ENCODE measurements at places on chromosomes 5 and 9.

DNA sequence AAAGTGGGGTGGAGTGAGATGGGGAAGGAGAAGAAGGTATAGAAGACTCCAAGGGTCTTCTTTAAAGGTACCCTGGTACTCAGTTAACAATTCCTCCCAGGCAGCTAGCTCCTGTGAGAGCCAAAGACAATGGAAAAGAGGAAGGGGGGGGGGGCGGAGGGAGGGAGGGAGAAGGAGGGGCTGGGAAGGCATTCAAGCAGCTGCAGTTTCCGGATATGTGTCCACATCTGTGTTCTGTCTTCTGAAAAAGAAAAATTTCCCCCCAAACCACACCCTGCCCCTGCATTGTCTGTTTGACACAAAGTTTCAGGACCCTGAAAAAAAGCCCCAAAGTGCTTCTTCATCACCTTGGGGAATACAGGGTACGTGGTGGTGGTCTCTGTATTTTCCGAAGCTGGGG, 11.1 kb downstream of the SPRY4 start:
- DNase-seq, result no peak

GRCh38 chr9:26524267-26524666, 368.3 kb downstream of the CAAP1 start:
- DNase-seq, result no peak

DNA sequence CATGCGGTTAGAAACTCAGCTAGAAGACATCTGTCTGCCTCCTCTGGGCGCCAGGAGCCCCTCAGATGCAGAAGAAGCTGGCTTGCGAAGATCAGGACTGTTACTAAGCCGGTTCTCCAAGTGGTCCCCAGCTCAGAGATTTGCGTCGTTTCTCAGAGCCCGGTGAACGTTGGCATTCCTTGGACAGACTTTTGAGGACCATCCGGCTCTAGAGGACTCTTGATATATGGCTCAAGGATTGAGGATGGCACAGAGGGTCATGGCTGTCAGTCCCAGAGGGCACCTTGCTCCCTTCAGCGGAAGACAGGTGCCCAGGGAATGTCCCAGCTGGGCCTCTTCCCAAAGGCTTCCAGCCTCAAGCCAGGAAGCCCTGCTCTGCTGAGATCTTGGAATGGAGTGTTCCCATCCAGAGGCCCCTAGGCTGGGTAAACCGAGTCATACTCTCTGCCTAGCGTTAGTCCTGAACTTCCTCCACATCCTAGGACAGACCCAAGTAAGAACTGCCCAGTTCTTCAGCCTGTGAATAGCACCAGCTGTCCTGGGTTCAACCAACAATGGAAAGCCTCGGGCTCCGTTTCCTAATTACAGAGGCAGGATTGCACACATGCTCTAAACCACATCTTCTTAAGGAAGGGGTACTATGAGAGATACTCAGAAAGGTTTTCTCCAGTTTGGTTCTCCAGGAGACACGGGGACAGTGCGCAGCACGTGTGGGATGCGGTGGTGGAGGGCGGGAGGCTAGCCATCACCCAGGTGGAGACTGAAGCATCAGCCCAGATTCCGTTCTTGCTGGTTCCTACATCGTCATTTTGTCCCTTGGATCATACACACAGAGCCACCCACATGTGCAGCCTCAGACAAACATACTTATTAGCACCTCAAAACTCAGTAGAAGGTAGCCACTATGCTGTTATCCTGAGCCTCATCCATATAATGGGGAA, 51.4 kb downstream of the ZNF354C start:
- DNase-seq, result no peak

GRCh38 chr5:15936505-15937245, 242.9 kb downstream of the MARCHF11 start:
- no peak for DNase-seq

GRCh38 chr5:116084287-116084691, 536 bp upstream of the COMMD10 start:
- no peak for DNase-seq

- DNase-seq, result no peak
Observed at GRCh38 chr9:103627731-103628130, 466.4 kb upstream of the SMC2 start.

GRCh38 chr5:163571744-163572143, 66.3 kb downstream of the MAT2B start:
- no peak for DNase-seq

DNA sequence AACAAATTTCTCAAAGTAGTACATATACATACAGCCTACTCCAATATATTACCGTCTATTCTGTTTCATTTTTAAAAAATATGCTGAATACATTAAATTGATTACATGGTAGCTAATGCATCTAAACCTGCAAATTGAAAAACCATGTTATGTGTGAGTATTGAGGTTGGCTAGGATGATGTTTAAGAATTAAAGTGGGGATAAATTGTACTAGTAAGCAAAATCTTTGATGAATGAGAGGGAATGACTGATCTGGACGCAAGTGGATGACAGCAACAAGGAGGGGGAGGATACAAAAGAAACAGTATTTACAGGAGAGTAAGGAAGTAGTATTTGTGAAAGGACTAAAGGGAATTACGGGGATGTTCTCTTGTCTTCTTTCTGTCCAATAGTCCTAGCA, 37.4 kb downstream of the RAD50 start:
- no peak for DNase-seq

DNA sequence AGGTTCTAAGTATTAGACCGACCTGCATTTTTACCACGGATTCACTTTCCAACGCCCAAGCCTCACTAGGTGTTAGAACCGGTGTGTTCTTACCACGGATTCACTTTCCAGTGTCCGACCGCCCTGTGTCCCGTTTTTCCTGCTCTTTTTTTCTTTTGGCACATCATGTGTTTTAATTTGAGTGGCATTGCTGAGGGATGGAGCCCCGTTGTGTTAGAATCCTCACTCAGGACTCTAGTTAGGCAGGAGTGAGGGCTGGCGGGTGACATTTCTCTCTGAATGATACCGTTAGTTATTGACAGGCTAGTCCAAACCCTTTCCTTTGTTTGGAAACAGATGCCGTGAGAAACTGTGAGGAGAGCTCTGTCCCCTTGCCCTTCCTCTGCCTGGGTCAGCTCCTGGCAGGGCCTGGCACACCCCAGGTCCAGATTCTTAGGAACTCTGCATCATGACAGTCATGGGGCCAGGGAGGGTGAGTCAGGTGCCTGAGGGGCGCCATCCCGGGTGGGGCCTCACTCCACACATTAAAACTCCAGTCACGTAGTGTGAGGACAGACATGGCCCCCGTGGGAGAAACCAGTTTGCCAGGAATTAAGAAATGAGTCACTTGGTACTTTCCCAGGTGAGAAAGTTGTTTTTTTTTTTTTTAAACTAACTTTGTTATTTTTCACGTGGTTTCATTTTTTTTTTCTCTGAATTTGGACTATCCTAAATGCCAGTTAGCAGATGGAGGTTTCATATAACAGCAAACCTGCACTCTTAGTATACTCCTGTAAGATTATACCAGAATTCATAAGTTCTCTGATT, 15.8 kb downstream of the EXOC3 start:
- DNase-seq, result no peak

DNA sequence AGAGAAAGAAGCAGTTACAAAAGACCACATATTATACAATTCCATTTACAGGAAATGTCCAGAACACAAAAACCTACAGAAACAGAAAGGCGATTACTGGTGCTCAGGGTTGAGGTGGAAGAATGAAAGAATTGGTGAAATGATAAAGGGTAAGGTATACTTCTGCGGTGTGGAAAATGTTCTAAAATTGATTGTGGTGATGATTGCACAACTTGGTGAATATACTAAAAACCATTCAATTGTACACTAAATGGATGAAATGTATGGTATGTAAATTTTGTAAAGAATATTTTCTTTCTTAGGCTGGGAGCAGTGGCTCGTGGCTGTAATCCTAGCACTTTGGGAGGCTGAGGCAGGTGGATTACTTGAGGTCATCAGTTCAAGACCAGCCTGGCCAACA, 72.3 kb downstream of the UBAP2 start:
- no peak for DNase-seq

DNA sequence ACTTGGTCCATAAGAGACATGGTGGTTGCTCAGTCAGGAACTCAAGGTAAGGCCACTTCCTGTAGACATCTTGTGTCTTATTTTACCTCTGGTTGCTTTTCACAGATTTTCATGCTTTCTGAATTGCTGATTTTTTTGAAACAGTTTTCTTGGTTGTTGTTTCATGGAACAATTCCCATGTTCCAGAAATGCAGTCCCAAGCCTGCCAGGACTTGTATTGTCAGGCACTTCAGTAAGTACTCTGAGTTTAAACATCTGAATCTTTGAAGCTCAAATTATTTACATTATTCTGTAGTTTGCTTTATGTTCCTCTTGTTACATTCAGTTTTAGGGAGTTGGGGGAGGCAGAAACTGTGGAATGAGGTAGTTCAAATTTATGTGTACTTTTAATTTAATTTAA, 290.2 kb downstream of the DMRT2 start:
- DNase-seq, result no peak

DNA sequence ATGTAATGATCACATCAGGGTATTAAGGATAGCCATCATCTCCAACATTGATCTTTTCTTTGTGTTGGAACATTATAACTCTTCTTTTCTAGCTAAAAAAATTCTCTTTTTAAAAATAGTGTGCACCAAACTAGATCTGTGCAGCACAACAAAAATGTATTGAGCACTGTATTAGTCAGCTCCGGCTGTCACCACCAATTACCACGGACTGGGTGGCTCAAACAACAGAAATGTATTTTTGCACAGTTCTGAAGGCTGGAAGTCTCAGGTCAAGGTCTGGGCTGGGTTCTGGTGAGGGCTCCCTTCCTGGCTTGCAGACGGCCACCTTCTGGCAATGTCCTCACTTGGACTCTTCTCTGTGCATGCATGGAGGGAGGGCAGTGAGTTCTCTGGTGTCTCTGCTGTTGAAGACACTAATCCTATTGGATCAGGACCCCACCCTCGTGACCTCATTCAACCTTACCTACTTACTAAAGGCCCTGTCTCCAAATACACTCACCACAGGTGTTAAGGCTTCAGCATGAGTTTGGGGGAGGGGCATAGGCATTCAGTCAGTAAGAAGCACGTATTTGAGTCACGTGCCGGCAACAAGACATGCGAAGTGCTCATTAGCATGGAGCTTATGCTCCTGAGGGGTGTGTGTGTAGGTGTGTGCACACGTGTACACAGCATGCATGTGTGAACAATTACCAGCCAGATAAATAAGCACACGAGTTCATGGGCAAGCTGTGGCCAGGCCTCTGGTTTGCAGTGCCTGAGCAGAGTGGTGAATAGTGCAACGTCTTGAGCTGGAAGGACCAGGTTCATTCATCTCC, 89.4 kb upstream of the SH3PXD2B start:
- DNase-seq, result no peak

- DNase-seq, result no peak
Observed at GRCh38 chr5:153629027-153629895, 138.8 kb downstream of the GRIA1 start.

DNA sequence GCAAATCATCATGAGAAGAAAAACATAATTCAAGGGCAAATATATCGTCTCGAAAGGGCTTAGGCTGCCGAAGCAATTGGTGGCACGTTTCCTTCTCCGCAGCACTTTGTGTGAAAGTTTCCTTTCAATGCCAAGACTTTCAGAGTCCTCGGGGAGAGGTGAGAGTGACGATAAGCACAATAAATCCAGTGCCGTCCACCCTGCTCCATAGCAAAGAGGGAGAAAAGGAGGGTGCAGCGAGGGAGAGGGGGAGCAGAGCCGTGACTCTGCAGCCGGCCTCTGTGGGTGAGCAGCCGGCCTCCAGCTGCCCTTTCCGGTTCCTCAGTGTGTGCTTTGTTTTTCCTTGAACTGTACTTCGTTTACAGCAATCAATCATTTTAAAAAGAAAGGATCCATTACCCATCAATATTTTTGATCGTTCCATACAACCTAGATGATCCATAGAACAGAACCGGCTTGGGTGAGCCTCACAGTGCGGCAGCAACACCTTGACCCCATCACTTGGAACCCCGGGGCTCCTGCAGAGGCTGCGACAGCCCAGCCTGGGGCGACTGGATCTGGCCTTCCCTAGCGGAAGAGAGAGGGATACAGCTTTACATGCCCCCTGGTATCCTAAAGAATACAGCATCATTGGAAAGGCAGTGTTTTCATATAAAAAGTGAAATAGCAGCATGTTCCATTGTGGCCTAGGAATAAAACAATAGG, 247.0 kb upstream of the IRX4 start:
- no peak for DNase-seq

DNA sequence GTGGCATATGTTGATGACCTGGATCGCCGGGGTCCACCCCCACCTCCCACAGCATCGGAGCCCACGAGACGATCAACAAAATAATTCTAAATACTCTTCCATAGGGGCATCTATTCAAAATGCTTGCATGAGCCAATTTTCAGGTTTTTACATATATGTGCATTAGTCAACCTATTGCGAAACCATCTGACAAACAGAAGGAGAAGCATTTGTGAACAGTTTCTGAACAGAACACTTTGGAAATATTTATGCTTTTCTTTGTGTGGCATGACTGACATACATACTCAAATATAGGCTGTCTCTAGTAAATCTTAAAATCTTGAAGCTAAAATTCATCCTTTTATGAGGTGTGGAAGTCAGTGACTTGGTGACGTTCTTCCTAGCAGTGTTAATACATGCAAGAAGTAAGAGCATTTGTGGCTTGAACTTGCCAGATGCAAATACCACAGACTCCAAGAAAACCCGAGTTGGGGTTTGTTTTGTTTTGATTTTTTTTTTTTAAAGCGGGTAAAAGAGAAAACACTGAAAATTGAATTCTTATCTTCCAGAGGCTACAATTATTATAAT, 5.3 kb downstream of the GPR151 start:
- DNase-seq, result no peak

DNA sequence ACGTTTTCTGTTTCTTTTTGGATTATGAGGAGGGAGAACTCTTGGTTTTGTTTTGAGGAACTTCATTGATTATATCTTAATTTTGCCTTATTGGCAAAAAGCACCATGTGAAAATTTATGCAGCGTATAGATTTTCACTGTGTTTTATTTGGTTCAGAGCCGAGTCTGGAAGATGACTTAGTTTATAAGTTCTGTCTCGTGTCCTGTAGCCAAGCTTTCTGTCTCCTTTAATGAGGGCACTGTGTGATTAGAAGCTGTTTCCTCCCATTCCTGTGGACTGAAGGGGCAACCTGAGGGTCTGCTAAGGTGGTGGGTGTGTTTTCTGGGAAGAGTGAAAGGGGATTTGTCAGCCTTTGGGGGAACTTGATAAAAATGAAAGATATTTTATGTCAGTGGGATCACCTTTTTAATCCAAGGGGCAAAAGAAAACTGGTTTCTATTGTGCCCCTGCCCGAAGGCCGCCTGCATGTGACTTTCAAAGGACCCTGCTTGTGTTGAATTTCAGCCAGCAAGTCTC, 262.1 kb downstream of the FANCC start:
- no peak for DNase-seq

GRCh38 chr5:87260604-87261192, 7.0 kb upstream of the RASA1 start:
- no peak for DNase-seq

Data from stimulated activated CD8-positive, alpha-beta memory T cell treated with anti-CD3 and anti-CD28 coated beads, Interleukin-2, amount 100 ng/mL, for 1 hour (primary cell).